ENCODE measurements at places on chromosomes 6 and 20. TPM values are rescaled to one million over a fixed set of nuclear protein-coding genes. Genes with fewer than 3 reads are reported as not detected.

The GID8 gene
- total RNA-seq, result 34.2 TPM

The BTBD3 gene
- 76.0 TPM for total RNA-seq

The CRYBG1 gene
- 26.6 TPM for total RNA-seq

The ZSCAN12 gene
- 5.0 TPM for total RNA-seq

The PDE10A gene
- 18.0 TPM for total RNA-seq

The PNPLA1 gene
- total RNA-seq, result 0.27 TPM

The CLVS2 gene
- 0.92 TPM for total RNA-seq

The EFCAB8 gene
- 0.17 TPM for total RNA-seq

The NRSN1 gene
- total RNA-seq, result 2.4 TPM
